Breast epithelium (tissue), 4 donors: ENCODE measurements at places on chromosomes 12 and 14.
A peak's percentile ranks its signal among the peaks of the same experiment; 100 is the strongest.

- H3K27ac ChIP-seq = no peak overlapping the region
- DNase-seq = no peak
- H3K27me3 ChIP-seq = no peaks in the 10 kb centered on the region
- H3K4me3 ChIP-seq = no peak overlapping the region
These were observed 5.4 kb downstream of the TXNRD1 start for GRCh38 chr12:104220931-104221330.

- DNase-seq = no peak
- no peak overlapping the region for H3K4me3 ChIP-seq
- no peaks in the 10 kb centered on the region for H3K36me3 ChIP-seq
- H3K4me1 ChIP-seq = no peaks in the 10 kb centered on the region
These were observed 567.8 kb upstream of the TBX3 start for GRCh38 chr12:115251727-115252126.

DNA sequence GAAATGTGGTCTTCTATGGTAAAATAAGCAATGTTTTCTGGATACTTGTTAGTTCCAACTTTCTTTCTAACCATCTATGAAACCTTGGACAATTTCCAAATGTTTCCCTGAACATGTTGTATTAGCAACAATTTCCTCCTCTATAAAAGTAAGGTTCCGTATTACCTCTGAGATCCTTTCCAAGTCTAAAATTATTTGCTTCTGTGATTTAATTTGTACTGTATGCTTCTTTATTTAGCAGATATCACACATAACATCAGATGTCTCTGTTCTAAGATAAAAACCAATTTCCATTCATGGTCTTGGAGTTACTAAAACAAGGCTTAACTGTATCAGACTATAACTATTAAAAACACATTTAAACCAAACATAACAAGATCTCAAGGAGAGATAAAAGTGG, 177.2 kb downstream of the FOXA1 start:
- no peak overlapping the region for H3K27ac ChIP-seq
- H3K27me3 ChIP-seq = no peaks in the 10 kb centered on the region

GRCh38 chr14:63134801-63135200, 69.4 kb upstream of the RHOJ start:
- H3K36me3 ChIP-seq = no peaks in the 10 kb centered on the region
- no peak overlapping the region for H3K27ac ChIP-seq
- H3K27me3 ChIP-seq = no peaks in the 10 kb centered on the region
- no peak for DNase-seq

DNA sequence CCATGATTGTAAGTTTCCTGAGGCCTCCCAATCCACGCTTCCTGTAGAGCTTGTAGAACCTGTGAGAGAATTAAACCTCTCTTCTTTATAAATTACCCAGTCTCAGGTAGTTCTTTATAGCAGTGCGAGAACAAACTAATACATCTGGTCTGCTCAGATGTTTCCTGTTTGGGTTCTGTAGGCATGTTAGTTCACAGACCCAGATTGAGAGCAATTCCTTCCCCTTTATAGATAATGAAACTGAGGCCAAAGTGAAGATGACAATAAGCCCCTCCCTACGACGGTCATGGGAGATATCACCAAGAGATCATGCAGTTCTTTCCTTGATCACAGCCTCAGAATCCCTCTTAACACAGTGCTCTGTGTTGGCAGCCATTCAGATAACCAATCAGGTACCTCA, 76.5 kb upstream of the CLMN start:
- H3K36me3 ChIP-seq = no peaks in the 10 kb centered on the region
- H3K27ac ChIP-seq = no peak overlapping the region
- no peaks in the 10 kb centered on the region for H3K27me3 ChIP-seq
- no peaks in the 10 kb centered on the region for H3K4me1 ChIP-seq

- no peaks in the 10 kb centered on the region for H3K36me3 ChIP-seq
- H3K27ac ChIP-seq = no peak overlapping the region
- no peak overlapping the region for H3K4me3 ChIP-seq
- no peaks in the 10 kb centered on the region for H3K4me1 ChIP-seq
- no peaks in the 10 kb centered on the region for H3K27me3 ChIP-seq
These were observed 17.9 kb upstream of the ALDH2 start for GRCh38 chr12:111748867-111749266.

- H3K36me3 ChIP-seq = no peaks in the 10 kb centered on the region
- no peaks in the 10 kb centered on the region for H3K27me3 ChIP-seq
- DNase-seq = no peak
- H3K4me3 ChIP-seq = no peak overlapping the region
- no peaks in the 10 kb centered on the region for H3K4me1 ChIP-seq
- no peak overlapping the region for H3K27ac ChIP-seq
These were observed 14.6 kb upstream of the C1S start for GRCh38 chr12:7045913-7046312.

DNA sequence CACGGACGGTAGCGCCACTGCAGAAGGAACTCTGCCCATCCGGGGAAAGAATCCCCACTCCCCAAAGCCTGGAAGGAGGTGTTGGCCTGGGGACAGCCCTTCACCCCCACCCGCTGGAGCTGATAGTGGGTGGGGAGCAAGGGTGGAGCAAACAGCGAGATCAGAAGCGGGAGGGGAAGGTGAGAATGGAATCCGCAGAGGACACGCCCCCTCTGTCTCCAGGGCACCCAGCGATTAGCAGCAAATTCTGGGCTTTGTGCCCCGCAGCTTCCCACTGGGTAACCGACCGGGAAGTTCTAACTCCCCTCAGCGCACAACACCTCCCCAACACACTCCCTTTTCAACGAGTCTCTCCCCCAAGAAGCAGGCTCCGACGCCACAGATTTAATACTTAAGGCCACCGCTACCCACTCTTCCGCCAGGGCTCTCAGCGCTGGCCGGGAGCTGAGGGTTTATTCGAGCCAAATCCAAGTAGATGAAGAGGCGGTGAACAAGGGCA, 1.4 kb downstream of the SLC25A29 start:
- H3K4me1 ChIP-seq = peaks cover 23% of the 10 kb centered on the region
- peak overlapping the region; percentile 89 for H3K4me3 ChIP-seq

DNA sequence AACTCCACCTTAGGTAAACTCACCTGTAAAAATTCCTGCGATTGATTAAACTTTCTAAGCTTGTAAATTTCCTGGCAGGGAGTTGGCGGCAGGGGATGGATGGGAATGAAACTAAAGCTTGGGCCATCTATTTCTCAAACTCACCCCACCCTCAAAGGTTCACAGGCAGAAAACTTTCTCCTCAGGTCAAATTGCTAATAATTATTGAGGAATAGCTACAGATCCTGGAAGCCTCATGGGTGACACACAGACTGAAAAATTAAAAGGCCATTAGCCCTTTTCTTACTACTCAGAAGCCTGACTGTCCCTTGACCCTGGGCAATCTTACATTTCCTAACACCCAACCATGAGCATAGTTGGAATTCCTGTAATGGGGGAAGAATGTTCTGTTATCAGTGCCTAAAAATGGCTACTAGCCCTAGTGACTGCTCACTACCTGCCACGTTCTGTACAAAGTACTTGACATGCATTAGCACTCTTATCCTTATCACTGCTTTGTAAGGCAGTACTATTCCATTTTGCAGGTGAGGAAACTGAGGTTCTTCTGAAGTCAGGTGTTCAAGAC, 12.4 kb upstream of the SYNDIG1L start:
- no peak for DNase-seq
- no peaks in the 10 kb centered on the region for H3K27me3 ChIP-seq
- H3K4me3 ChIP-seq = no peak overlapping the region
- no peak overlapping the region for H3K27ac ChIP-seq

- H3K4me3 ChIP-seq = no peak overlapping the region
- DNase-seq = no peak
- no peak overlapping the region for H3K27ac ChIP-seq
These were observed 23.9 kb downstream of the PALS1 start for GRCh38 chr14:67265131-67265530.
